Ammon's horn (tissue), 1 donor: ENCODE measurements at places on chromosomes 4 and X.

DNA sequence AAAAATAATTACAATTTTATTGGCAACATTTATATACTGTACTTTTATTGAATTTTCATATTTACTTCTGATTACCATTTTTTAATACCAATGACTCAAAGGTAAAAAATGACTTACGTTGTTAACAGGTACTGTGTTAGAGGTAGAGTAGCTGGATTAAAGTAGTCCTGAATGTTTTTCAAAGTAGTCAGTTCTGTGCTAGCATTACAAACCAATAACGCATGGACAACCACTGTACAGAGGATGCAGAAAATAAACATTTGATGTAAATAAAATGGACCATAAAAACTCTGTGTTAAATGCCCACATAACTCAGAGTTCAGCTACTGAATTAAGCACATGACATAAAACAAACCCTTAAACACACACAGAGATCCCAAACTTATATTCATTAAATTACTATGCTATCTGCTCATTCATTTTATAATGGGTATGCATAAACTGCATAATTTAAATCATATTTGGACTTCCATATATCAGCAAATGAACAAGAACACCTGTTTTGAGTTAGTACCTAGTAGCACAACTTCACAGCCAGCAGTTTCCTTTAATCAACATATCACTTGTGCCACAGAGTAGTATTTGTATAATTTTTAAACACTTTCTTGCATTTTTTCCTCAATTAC lies 46.4 kb upstream of the NEUROG2 start:
- DNase-seq: no peak

DNA sequence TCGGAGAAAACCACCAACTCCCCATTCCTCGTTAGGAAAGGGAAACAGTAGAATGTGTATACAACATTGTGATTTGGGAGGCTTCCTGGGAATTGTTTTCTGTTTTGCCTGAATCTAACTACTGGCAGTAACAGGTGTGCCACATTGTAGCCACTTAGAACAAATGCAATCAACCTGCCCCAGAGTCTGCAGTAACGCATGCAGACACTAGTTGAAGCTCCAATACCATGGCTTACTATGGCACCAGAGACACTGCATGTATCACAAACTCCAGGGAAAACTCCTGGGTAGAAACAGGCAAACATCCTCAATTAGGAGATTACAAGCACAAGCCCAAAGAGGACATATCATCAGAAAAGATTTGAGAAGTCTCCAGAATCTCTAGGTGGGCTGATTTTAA lies 154.2 kb upstream of the NEIL3 start:
- no peak for DNase-seq

DNA sequence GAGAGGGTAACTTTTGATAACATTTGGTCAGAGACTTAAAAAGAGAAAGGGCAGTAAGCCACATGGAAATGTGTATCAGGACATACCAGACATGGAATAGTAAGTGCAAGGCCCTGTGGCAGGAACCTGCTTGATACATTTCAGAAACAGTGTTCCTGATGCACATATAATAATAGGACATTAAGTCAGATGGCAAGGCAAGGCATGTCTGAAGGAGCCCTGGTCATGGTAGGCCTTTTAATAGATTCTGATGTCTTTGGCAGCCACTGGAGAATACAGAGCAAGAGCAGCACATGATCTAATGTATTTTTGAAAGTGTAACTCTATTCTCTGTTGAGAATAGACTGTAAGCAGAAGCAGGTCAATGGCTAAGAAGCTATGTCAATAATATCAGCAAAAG lies 279.7 kb downstream of the CAMK2D start:
- DNase-seq: no peak

- DNase-seq: no peak
Measured at GRCh38 chr4:177923888-177924287, 481.7 kb upstream of the AGA start.

GRCh38 chr4:155383541-155383940 lies 6.8 kb upstream of the MAP9 start:
- no peak for DNase-seq

GRCh38 chrX:42746606-42747005 lies 31.4 kb downstream of the PPP1R2C start:
- no peak for DNase-seq

DNA sequence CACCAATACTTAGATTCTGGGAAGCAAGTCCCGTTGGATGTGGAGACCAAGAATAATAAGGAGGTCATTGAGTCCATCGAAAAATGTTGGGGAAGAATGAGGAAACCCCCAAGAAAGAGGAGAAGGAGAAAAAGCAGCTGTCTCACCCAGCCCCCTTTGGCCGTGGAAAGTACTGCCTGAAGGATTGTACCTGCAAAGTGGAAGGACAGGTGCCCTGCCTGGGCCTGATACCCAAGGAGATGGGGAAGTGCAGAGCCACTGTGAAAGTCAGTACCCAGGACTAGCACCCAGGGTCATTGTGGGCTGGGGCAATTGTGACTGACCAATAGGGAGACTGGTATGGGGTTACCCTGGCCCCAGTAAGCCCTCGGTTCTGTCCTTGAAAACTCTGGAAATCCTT lies 13.8 kb upstream of the CFAP299 start:
- no peak for DNase-seq
